ENCODE measurements at places on chromosomes 4 and X. TPM values are rescaled to one million over a fixed set of nuclear protein-coding genes. Genes with fewer than 3 reads are reported as not detected.
A peak's percentile ranks its signal among the peaks of the same experiment; 100 is the strongest.

DNA sequence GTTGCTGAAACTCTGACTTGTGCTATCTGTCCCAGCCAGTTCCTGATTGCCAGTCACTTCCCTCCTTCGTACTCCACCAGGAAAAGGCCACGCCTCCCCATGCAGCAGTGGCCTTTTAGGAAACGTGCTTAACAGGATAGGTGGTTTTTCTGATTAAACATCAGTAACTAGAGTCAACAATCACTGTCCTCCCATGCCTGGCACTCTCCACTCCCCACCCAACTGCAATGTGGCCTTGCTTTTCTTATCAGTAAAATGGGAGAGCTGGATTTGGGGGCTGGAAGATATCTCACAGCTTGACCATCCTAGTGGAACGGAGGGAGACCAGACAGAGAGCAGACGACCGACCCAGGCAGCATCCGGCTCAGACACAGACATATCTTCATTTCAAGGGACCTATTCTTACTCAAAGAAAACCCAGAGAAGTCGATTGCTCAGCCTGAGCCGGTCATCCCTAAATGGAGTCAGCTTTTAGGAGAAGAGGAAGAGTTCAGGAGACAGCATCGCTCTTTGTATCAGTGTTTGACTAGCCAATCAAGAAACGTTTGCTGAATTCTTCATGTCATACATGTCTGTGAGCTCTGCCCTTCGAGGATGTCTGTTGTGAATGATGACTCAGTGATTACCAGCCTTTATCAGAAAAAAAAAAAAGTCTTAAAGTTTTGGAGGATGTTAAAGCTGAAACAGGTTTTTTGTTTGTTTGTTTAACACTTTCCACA lies 12.7 kb upstream of the UBA6 start:
- DNase-seq = no peak
- peaks cover 39% of the 10 kb centered on the region for H3K36me3 ChIP-seq
- H3K4me1 ChIP-seq = peaks cover 13% of the 10 kb centered on the region
- no peaks in the 10 kb centered on the region for H3K27me3 ChIP-seq

GRCh38 chrX:48972220-48973164 lies 848 bp upstream of the KCND1 start:
- H3K27ac ChIP-seq = peak overlapping the region; percentile 19
- H3K27me3 ChIP-seq = no peaks in the 10 kb centered on the region
- no peak overlapping the region for H3K4me3 ChIP-seq
- H3K4me1 ChIP-seq = peaks cover 20% of the 10 kb centered on the region

DNA sequence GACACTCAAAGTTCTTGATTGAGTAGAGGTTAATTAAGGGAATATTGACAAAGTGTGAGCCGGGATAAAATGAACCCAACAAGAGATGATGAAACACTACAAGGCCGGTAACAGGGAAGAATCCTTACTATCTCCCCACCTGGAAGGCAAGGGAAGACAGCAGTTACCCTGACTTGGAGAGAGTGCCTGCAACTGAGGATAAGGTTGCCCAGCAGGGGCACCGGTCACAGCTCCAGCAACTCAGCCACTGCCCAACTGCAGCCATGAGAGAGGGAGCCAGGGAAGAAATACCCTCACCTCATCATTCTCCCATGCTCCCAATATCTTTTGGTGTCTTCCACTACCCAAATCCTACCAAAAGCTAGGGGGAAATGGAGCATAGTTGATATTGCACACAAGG lies 212.7 kb downstream of the KCTD8 start:
- no peak overlapping the region for H3K27ac ChIP-seq
- no peak overlapping the region for H3K4me3 ChIP-seq
- no peak for DNase-seq
- H3K36me3 ChIP-seq = no peaks in the 10 kb centered on the region
- H3K27me3 ChIP-seq = no peaks in the 10 kb centered on the region

- no peak for DNase-seq
- H3K27ac ChIP-seq = no peak overlapping the region
- no peaks in the 10 kb centered on the region for H3K36me3 ChIP-seq
- no peaks in the 10 kb centered on the region for H3K27me3 ChIP-seq
These were observed 25.0 kb downstream of the ADGRA3 start for GRCh38 chr4:22490718-22491315.

DNA sequence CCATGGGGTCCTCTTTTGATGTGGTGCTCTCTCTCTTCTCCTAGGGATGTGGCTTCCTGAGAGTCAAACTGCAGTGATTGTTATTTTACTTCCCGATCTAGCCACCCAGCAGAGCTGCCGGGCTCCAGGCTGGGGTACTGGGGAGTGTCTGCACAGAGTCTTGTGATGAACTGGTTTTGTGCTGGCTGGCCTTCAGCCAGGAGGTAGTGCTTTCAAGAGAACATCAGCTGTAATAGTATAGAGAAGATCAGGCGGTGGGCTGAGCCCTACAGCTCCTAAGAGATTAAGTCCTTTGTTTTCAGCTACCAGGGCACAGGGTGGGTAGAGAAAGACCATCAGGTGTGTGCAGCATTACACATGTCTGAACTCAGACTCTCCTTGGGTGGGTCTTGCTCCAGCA lies 59.0 kb upstream of the AGTR2 start:
- no peak overlapping the region for H3K27ac ChIP-seq
- no peak for DNase-seq
- H3K4me1 ChIP-seq = no peaks in the 10 kb centered on the region
- H3K4me3 ChIP-seq = no peak overlapping the region
- H3K27me3 ChIP-seq = no peaks in the 10 kb centered on the region

- DNase-seq = no peak
- H3K4me3 ChIP-seq = no peak overlapping the region
- H3K27ac ChIP-seq = no peak overlapping the region
- H3K36me3 ChIP-seq = no peaks in the 10 kb centered on the region
- no peaks in the 10 kb centered on the region for H3K4me1 ChIP-seq
These were observed 670.1 kb upstream of the LCORL start for GRCh38 chr4:18691431-18692200.

- no peak overlapping the region for H3K4me3 ChIP-seq
- H3K4me1 ChIP-seq = no peaks in the 10 kb centered on the region
- no peak for DNase-seq
- no peak overlapping the region for H3K27ac ChIP-seq
These were observed 1215.3 kb downstream of the PCDH18 start for GRCh38 chr4:136316961-136317360.

GRCh38 chrX:149531599-149531998 lies 9.2 kb upstream of the EOLA1 start:
- H3K4me3 ChIP-seq = no peak overlapping the region
- no peaks in the 10 kb centered on the region for H3K27me3 ChIP-seq
- DNase-seq = no peak

DNA sequence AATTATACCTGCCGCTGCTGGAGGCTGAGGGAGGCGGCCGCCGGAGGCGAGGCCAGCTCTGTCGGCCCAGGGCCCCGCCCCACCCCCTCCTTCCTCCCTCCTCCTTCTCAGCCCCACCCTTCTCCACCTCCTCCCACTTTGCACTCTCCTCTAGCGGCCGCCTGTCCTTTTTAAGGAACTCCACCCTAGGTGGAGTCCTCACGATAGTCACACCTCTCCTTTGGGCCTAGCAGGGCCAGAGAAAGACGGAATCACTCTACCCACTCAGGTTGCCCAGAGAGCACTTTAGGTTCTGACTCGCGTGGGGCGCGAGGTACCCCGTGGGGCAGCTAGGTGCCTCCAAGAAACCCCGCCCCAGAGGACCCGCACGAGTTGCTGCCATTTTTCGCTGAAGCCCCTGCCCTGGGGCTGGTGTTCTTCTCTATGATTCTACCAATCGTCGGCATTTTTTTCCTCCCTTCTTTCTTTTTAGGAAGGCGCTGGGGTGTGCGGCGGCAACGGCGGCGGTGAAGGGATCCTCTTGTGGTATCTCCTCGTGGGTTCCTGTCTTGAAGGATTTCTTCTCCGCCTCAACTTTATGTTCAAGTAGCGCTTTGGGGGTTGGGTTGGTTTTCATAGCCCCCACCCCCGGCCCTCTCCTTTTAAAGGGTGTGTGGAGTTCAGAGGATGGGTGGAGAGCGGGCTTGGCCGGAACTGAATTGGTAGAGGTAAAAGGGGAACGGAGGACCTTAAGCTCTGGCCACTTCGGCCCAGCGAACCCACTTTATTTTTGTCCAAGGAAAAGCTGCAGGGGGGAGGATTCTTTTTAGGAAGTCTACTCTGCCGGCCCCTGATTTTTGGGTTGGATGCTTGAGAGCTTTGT lies at the start of gene KLF8:
TSS of gene KLF8 (plus strand) at position 136 of the 862 bp plus-strand sequence. CDS start 979 bp downstream, outside the sequence.
- no peak within 1 kb of the TSS for H3K27ac ChIP-seq
- peak within 1 kb of the TSS; percentile 86 for H3K4me3 ChIP-seq
- peaks cover 2% of the 10 kb centered on the region for H3K36me3 ChIP-seq
- DNase-seq = peak; percentile 44
- peaks cover 6% of the 10 kb centered on the region for H3K27me3 ChIP-seq
- H3K4me1 ChIP-seq = peaks cover 12% of the 10 kb centered on the region

GRCh38 chr4:37780444-37781130 lies 45.9 kb upstream of the PGM2 start:
- peaks cover 14% of the 10 kb centered on the region for H3K4me1 ChIP-seq
- peaks cover 5% of the 10 kb centered on the region for H3K36me3 ChIP-seq
- H3K27me3 ChIP-seq = no peaks in the 10 kb centered on the region
- peak overlapping the region; percentile 59 for H3K27ac ChIP-seq
- peak; percentile 43 for DNase-seq
- H3K4me3 ChIP-seq = peak overlapping the region; percentile 54

DNA sequence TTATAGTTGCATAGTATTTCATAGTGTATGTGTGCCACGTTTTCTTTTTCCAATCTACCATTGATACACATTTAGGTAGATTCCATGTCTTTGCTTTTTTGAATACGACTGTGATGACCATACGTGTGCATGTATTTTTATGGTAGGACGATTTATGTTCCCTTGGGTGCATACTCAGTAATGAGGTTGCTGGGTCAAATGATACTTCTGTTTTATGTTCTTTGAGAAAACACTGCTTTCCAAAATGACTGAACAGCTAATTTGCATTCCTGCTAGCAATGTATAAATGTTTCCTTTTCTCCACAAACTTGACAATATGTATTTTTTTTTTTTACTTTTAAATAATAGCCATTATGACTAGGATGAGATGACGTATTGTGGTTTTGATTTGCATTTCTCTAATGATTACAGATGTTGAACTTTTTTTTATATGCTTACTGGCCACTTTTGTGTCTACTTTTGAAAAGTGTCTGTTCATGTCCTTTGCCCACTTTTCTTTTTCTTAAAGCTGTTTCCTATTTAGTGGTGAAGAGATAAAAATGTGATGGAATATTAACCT lies 969.5 kb upstream of the NDST4 start:
- H3K27ac ChIP-seq = no peak overlapping the region
- no peak for DNase-seq
- H3K27me3 ChIP-seq = no peaks in the 10 kb centered on the region
- H3K36me3 ChIP-seq = no peaks in the 10 kb centered on the region

DNA sequence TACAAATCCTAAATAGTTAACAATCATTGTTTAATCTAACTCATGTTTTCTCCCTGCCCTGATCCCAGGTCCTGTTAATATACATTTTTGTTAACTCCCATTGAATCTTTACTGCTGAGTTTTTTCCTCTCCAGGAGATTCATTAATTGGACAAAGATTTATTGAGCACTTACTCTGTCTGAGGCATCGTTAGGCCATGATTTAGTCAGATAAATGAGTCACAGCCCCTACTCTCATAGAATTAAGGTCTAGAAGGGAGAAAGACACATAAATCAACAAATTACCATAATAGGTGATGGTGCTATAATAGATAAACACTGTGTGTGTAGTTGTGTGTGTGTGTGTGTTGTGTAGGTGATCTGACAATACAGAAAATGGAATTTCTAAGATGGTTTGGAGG lies 112.5 kb downstream of the MAPK10 start:
- H3K4me1 ChIP-seq = no peaks in the 10 kb centered on the region
- no peak overlapping the region for H3K4me3 ChIP-seq
- H3K27me3 ChIP-seq = no peaks in the 10 kb centered on the region
- no peak for DNase-seq

DNA sequence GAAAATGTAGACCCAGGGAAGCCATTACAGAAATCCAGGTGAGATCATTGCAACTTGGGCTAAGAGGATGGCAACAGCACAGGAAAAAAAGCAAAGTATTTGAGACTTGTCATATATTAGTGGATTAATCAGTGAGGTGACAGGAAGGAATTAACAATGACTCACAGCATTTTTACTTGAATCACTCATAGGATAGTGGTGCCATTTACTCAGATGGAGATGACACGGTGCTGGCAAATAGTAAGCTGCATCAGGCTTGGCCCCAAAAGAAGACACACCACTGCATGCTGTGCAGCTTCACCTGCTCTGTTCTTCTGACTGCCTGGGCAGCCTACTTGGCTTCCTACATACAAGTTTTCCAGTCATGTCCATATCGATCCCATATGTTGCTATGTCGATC lies 144.8 kb downstream of the FRYL start:
- peaks cover 5% of the 10 kb centered on the region for H3K4me1 ChIP-seq
- no peak overlapping the region for H3K27ac ChIP-seq
- no peaks in the 10 kb centered on the region for H3K27me3 ChIP-seq
- H3K36me3 ChIP-seq = peaks cover 12% of the 10 kb centered on the region
- no peak overlapping the region for H3K4me3 ChIP-seq
- no peak for DNase-seq

- H3K36me3 ChIP-seq = no peaks in the 10 kb centered on the region
- no peak for DNase-seq
- H3K27ac ChIP-seq = no peak overlapping the region
- H3K4me1 ChIP-seq = peaks cover 11% of the 10 kb centered on the region
- H3K4me3 ChIP-seq = peak overlapping the region; percentile 44
These were observed 54.9 kb downstream of the WFS1 start for GRCh38 chr4:6324461-6324998.

DNA sequence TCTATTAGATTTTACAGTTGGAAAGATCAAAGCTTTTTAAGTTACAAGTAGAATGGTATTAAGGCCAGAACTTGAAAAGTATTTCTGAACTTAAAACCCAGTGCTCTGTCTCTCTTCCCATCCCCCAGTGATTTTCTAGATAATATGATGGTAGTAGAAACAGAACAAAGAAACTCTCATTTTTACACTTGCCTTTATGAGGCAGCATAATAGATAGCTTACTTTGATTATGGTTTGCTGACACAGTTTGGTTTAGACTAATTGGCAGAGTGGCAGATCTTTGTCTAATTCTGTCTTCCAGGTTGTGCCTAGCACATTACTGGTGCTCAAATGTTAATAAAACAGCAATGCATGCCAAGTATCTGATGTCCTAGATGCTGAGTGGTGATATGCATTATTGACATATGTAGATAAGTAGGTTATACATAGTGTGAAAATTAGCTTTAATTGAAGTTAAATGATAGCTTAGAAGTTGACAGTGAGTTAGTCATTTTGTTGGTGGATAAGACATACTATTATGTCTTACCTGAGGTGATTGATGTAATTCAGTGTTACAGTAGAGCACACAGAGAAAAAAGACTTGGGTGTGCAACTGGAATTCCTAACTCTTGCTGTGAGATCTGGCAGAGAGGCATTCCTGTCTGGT lies 4.3 kb upstream of the RAPGEF2 start:
- no peak overlapping the region for H3K27ac ChIP-seq
- DNase-seq = no peak
- H3K36me3 ChIP-seq = no peaks in the 10 kb centered on the region
- peaks cover 8% of the 10 kb centered on the region for H3K27me3 ChIP-seq

GRCh38 chr4:151807220-151807619 lies 46.4 kb upstream of the GATB start:
- no peak overlapping the region for H3K27ac ChIP-seq
- no peak for DNase-seq
- no peaks in the 10 kb centered on the region for H3K27me3 ChIP-seq

- H3K36me3 ChIP-seq = peaks cover 12% of the 10 kb centered on the region
- H3K4me3 ChIP-seq = peak overlapping the region; percentile 74
- peaks cover 36% of the 10 kb centered on the region for H3K4me1 ChIP-seq
These were observed 25.7 kb downstream of the ACSL4 start for GRCh38 chrX:109707319-109707718.

PSMD10 gene
- 33.0 TPM for total RNA-seq

DTHD1 gene
- 5.4 TPM for total RNA-seq

FGFR3 gene
- 0.14 TPM for total RNA-seq

DGKK gene
- total RNA-seq = not detected

FGD1 gene
- 0.06 TPM for total RNA-seq

HPF1 gene
- total RNA-seq = 15.6 TPM

MAGEB10 gene
- total RNA-seq = not detected

CT83 gene
- total RNA-seq = not detected
